ENCODE measurements at places on chromosomes 12 and 14. TPM values are rescaled to one million over a fixed set of nuclear protein-coding genes. Genes with fewer than 3 reads are reported as not detected.

- no peak for DNase-seq
Measured at GRCh38 chr12:127401536-127401935, 865.4 kb upstream of the TMEM132C start.

- DNase-seq, result no peak
Measured at GRCh38 chr12:60070552-60070951, 474.7 kb downstream of the SLC16A7 start.

- no peak for DNase-seq
Measured at GRCh38 chr12:71972441-71973074, 33.9 kb downstream of the TPH2 start.

The KCNH5 gene
- total RNA-seq, result not detected

The FGF6 gene
- not detected for total RNA-seq

The ACSS3 gene
- 1.1 TPM for total RNA-seq

- no peak for DNase-seq
Measured at GRCh38 chr12:9223830-9224229, 15.6 kb upstream of the PZP start.

GRCh38 chr14:36508418-36509068 is 11.5 kb downstream of the NKX2-1 start:
- no peak for DNase-seq
